Esophagus mucosa (tissue), 1 donor: ENCODE measurements at places on chromosomes 11 and 22. TPM values are rescaled to one million over a fixed set of nuclear protein-coding genes. Genes with fewer than 3 reads are reported as not detected.

DNA sequence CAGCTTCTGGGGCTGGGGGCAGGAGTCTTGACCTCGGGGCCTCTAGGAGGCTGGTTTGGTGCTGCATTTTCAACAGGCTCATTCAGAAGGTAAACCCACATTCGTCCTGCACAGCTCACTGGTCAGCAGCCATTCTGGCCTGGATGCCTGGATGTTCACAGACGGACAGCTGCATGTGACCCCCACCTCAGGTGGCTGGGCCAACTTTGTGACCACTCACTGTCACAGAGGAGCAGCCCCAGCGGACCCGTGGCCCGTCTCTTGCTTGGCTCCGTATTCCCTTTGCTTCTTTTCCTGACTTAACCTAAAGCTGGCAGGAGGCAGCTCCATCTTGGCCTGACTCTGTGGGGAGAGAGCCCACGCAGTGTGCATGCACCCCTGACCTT, 8.2 kb downstream of the DGCR8 start:
- ATAC-seq: no peak

DNA sequence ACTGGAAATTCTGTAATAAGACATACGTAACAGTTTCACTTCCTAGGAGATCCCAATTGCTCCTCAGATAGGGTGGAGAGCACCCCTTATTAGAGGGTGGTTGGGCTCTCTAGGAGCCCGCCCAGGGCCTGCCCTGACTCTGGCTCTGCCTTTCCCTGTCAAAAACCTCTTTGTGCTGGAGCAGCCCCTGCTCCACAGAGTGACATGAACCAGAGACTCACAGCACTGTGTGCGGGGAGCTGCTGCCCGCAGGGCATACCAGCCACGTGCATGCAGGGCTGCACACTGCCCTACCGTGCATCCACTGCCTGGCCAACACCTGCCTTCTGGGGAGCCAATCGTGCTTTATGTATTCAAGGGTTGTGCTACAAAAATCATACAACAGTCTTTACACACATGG, 24.3 kb downstream of the KCNQ1OT1 start:
- ATAC-seq: no peak

GRCh38 chr11:129766898-129767604, 48.6 kb upstream of the TMEM45B start:
- ATAC-seq: peak; percentile 56

SLC22A25 gene
- total RNA-seq: not detected

GRAP2 gene
- 0.92 TPM for total RNA-seq

PTPMT1 gene
- total RNA-seq: 29.6 TPM

- ATAC-seq: peak; percentile 55
These were observed 7.6 kb upstream of the SERPINH1 start for GRCh38 chr11:75554258-75555022.

DNA sequence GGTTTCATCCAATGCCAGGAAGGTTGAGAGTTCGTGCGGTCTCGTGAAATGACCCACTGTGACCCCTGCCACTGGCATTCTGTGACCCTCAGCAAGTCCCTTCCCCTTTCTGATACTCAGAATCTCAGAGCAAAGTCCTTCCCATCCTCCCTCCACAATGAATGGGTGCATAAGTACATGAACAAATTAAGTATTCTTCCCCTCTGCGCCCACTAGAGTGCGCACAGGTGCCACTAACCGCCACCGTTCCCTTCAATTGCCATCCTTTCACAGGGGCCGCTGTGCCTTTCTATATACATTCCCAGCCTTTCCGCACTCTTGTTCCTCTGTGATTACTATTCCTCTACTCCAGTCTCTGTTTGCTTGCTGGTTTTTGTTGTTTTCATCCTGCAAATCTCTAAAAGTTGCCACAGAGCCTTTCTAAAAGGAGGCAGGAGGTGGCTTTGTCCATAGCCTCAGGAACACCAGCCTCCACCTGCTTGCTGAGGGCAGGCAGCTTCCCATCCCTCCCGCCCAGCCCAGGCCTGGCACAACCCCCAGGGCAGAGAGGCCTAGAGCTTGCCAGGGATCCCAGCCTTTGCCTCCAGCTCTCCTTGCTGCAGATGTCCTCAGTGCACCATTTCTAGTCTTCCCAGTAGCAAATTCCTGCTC, 6.7 kb upstream of the AP1B1 start:
- peak; percentile 79 for ATAC-seq

DNA sequence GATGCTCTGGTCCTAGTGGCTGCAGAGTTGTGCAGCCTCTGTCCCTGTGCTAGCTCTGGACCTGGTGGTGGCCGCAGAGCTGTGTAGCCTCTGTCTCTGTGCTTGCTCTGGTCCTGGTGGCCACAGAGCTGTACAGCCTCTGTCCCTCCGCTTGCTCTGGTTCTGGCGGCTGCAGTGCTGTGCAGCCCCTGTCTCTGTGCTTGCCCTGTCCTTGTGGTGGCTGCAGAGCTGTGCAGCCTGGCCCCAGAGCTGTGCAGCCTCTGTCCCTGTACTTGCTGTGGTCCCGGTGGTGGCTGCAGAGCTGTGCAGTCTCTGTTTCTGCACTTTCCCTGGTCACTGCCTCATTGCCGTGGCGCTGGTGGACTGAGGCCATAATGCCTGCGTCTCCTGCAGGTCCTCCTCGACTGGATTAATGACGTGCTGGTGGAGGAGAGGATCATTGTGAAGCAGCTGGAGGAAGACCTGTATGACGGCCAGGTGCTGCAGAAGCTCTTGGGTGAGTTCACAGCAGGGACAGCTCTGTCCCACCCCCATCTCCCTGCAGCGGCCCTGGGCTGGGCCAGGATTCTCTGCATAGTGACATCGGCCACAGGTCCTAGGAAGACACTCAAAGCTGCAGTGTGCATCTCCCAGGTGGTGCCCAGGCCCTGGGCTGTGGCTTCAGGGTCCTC, 61.9 kb upstream of the PARVG start:
- ATAC-seq: no peak

DNA sequence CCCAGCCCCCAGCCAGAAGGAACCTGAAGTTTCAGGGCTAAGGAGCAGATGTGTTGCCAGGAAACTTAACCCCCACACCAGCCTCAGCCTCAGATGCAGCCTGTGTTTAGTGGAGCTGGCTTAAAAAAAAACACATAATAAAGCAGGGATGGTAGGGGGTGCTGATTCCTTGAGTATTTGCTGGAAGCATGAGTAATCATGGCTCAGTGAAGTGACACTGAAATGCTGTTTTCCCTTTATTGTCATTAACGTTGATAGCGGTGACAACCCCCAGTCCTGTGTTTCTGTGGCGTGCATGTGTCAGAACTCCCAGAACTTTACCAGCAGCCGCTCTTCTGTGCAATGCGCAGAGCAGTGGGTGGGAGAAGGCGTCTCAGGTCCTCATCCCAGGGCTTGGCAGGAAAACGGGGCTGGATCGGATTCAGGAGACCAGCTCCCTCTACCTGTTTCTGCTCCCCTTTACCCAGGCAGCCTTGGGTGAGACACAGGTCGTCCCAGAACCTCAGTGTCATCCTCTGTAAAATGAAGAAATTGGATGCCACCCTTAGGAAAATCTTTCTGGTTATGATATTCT, 1282.1 kb downstream of the TBC1D22A start:
- ATAC-seq: no peak

ADAMTS15 gene
- total RNA-seq: 2.0 TPM

TRPM5 gene
- not detected for total RNA-seq

GRM5 gene
- total RNA-seq: not detected

- no peak for ATAC-seq
These were observed 18.4 kb upstream of the RAPSN start for GRCh38 chr11:47467357-47467756.

DNA sequence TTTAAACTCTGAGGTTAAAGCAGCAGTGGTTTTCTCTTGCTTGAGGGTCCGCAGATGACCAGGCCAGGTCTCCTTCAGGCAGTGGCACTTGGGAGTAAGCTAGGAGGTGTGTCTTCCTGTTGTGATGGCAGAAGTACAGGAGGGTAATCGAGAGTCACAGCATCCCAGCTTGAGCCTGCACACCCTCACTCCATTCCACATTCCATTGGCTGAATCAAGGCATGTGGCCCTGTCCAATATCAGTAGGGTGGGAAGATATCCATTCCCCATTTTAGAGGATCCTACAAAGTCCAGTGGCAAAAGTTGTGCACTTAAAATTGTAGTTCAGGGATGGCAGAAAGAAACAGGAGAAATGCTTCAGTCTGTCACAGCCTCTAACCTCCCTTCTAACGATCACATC, 23.3 kb downstream of the OSBP2 start:
- no peak for ATAC-seq

FRMD8 gene
- total RNA-seq: 37.1 TPM

DNA sequence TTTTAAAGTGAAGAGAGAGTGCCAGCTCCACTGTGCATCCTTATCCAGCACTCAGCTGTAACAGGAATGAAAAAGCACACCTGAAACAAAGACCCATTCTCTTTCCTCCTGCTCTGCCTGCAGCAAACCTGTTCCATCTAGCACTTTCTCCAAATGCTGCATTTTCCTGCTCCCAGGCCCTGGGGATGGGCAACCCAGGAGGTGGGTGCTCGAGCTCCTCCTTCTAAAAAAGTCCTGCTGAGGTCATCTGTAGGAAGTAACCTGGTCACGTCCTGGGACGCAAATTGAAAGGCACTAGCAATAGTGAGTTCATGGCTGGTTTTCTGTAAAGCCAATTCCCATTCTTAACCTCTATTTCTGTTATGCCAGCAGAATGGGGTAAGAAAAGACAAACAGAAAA, 173.7 kb downstream of the MAML2 start:
- ATAC-seq: peak; percentile 39

OLFML1 gene
- total RNA-seq: 0.92 TPM

DNA sequence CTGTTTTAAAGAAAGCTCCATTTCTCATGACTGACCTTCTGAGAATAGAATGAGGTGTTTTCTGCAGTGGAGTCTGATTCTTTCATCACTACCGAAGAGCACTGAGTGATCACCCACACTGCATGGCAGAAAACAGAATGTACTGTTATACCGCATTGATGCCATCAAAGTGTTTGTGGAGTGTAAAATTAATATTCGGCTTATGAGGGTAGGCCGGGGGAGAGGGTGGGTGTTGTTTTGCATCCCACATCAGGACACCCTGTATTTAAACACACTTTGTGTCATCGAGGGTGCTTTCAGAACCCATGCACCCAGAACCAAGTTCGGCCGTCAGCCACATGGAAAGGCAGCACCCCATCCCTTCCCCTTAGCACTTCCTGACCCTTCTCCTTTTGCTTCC, 41.3 kb upstream of the ETS1 start:
- no peak for ATAC-seq

SMTNL1 gene
- not detected for total RNA-seq

DNA sequence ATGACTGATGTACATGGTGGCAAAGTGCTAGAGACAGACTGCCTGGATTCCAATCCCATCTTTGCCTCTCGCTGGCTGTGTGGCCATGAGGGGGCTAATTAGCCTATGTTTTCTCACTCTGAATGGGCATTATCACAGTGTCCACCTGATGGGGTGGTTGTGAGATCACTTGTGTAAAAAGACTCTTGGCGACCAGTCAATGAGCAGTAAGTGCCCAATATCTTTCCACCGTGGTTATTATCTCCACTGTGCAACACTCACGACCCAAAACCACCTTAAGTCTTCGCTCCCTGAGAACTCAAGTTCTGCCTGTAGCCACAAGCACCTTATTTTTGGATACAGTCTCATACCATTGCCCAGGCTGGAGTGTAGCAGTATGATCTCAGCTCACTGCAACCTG, 52.1 kb downstream of the PLEKHA7 start:
- no peak for ATAC-seq

- ATAC-seq: no peak
These were observed 89.5 kb upstream of the ISX start for GRCh38 chr22:34976474-34976873.

- no peak for ATAC-seq
These were observed 71.4 kb upstream of the GRK3 start for GRCh38 chr22:25492841-25493734.

CLMP gene
- total RNA-seq: 3.7 TPM

MMP13 gene
- total RNA-seq: not detected

- no peak for ATAC-seq
These were observed 57.9 kb downstream of the SHISAL1 start for GRCh38 chr22:44254811-44255210.

GRCh38 chr11:128590587-128590986, 3.2 kb upstream of the ETS1 start:
- ATAC-seq: no peak

DNA sequence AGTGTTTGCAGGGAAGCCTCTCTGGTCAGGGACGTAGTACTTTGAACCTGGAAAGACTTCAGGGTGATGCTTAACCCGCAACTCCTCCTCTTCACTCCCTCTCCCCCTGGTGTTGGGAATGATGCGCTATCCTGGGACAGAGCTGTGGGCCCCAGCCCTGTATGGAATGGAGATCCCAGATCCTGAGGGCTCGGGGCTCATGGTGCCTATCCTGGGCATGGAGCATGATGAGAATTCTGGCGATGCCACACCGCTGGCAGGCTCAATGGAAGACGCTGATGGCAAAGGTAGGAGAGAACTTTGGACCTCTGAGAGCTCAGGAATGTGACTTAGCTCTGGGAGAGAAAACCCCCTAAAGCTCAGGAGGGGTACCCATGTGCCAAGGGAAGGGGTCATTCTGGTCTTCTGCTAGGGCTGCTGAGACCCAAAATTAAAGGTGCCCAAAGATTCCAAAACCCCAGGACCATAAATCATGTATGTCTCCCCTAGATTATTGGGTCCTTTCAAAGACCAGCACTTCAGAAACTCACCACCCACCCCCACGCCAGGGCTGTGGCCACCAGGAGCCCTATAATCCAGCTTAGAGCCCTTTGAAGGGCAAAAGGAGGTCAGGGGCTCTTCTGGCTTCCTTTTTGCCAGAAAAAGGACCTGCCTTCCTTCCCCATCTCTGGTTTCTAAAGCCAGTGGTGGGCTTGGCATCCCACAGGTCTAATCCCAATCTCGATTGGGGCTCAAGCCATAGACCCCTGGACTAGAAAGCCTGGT, 52.5 kb downstream of the BTG4 start:
- no peak for ATAC-seq

- ATAC-seq: peak; percentile 39
These were observed 56.3 kb upstream of the SLC5A12 start for GRCh38 chr11:26778000-26778757.

- ATAC-seq: no peak
These were observed 1.4 kb downstream of the TRIM34 start for GRCh38 chr11:5626196-5626595.

DNA sequence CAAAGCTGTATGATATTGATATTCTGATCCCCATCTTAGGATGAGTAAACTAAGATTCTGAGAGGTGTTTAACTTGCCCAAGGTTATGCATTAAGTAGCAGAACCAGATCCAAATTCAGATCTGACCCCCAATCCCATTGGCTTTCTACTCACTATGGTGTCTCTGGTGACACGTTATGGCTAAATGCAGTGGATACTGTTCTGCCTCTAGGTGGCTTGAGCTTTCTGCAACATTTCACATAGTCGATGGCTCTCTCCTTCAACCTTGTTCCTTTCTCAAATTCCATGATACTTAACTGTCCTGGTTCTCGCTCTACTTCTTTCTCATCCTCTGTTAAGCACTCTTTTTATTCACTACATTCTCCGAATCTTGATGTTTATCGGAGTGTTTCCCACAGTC, 9.4 kb downstream of the C11orf97 start:
- ATAC-seq: peak; percentile 36

MPEG1 gene
- 1.8 TPM for total RNA-seq

- ATAC-seq: no peak
These were observed 70.2 kb downstream of the DBX1 start for GRCh38 chr11:20089796-20090653.
